ENCODE measurements at places on chromosomes 12 and 14.

GRCh38 chr12:103114296-103115055 is 157.0 kb downstream of the ASCL1 start:
- H3K27ac ChIP-seq, result no peak overlapping the region
- no peaks in the 10 kb centered on the region for H3K36me3 ChIP-seq
- no peak overlapping the region for H3K4me3 ChIP-seq
- no peak for DNase-seq

- no peak for DNase-seq
- H3K27me3 ChIP-seq, result no peaks in the 10 kb centered on the region
- no peaks in the 10 kb centered on the region for H3K36me3 ChIP-seq
- H3K27ac ChIP-seq, result no peak overlapping the region
- no peak overlapping the region for H3K4me3 ChIP-seq
Observed at GRCh38 chr14:95305145-95305544, 14.6 kb downstream of the CLMN start.

- H3K36me3 ChIP-seq, result no peaks in the 10 kb centered on the region
- DNase-seq, result no peak
- H3K27ac ChIP-seq, result no peak overlapping the region
- no peaks in the 10 kb centered on the region for H3K27me3 ChIP-seq
- H3K4me1 ChIP-seq, result 0 out of 2 replicates have a peak, but pooled peaks cover 3% of the 10 kb centered on the region
Observed at GRCh38 chr12:69872804-69873203, 47.8 kb downstream of the MYRFL start.

DNA sequence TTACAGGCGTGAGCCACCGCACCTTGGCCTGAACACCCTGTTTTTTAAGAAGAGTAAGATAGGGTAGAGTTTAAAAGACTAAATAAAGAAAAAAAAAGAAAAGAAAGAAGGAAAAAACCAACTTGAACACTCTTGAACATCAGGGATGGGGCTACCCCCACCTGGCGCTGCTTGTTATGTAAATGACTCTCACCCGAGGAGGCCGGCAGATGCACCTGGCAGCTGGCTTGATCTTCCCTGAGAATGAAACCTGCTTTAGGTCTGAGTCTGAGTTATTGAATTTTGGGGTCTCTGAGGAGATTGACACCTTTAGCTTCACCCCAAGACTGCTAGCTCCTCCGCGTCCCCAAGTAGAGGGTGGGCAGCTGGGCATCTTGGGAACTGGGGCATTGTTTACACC is 15.5 kb upstream of the MEG3 start:
- H3K36me3 ChIP-seq, result no peaks in the 10 kb centered on the region
- H3K4me1 ChIP-seq, result no peaks in the 10 kb centered on the region
- no peak overlapping the region for H3K27ac ChIP-seq
- no peak for DNase-seq

GRCh38 chr14:56799343-56799645 is 11.0 kb downstream of the OTX2 start:
- H3K27ac ChIP-seq, result no peak overlapping the region
- DNase-seq, result no peak
- H3K36me3 ChIP-seq, result peaks cover 32% of the 10 kb centered on the region
- H3K27me3 ChIP-seq, result peaks cover 2% of the 10 kb centered on the region

DNA sequence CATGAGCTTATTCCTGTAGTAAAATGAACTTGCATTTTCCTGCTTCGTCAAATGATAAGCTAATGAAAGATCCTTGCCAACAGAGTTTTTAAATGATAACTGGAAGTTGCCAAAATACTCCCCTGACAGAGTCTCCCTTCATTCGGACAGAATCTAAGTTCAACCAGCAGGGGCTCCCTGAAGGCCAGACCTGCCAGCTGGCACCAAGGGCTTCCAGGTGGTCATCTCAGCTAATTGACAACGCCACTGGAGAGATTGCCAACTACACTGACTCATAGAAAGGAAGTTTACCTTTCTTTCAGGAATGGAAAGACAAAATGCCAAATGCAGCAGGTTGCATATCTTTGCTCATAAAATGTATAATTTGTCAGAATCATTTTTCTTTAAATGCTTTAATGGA is 462.8 kb downstream of the GXYLT1 start:
- no peaks in the 10 kb centered on the region for H3K36me3 ChIP-seq
- H3K27me3 ChIP-seq, result no peaks in the 10 kb centered on the region
- no peak for DNase-seq

DNA sequence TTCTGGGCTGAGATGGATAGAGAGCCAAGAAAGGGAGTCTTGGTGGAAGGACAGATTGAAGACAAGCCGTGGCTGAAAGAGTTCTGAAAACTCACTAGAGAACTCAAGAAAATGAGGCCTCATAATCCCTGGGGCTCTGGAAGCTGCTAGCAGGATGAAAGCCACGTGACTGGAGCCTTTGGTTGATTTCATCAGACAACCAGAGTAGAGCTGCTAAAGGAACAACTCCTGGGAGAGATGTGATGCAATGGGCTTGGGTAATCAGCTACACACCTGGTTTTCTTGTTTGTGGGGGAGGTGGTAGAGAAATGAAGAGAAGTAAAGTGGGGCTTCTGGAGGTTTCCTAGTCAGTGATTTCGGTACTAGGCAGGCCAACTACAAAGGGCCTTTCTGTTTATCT is 13.4 kb downstream of the CSRNP2 start:
- no peak overlapping the region for H3K4me3 ChIP-seq
- peaks cover 16% of the 10 kb centered on the region for H3K36me3 ChIP-seq
- no peak overlapping the region for H3K27ac ChIP-seq
- H3K27me3 ChIP-seq, result no peaks in the 10 kb centered on the region

GRCh38 chr12:121255433-121255832 is 41.1 kb downstream of the CAMKK2 start:
- H3K27ac ChIP-seq, result no peak overlapping the region
- peaks cover 18% of the 10 kb centered on the region for H3K36me3 ChIP-seq
- H3K4me1 ChIP-seq, result no peaks in the 10 kb centered on the region
- DNase-seq, result no peak
- H3K27me3 ChIP-seq, result no peaks in the 10 kb centered on the region
- H3K4me3 ChIP-seq, result no peak overlapping the region

DNA sequence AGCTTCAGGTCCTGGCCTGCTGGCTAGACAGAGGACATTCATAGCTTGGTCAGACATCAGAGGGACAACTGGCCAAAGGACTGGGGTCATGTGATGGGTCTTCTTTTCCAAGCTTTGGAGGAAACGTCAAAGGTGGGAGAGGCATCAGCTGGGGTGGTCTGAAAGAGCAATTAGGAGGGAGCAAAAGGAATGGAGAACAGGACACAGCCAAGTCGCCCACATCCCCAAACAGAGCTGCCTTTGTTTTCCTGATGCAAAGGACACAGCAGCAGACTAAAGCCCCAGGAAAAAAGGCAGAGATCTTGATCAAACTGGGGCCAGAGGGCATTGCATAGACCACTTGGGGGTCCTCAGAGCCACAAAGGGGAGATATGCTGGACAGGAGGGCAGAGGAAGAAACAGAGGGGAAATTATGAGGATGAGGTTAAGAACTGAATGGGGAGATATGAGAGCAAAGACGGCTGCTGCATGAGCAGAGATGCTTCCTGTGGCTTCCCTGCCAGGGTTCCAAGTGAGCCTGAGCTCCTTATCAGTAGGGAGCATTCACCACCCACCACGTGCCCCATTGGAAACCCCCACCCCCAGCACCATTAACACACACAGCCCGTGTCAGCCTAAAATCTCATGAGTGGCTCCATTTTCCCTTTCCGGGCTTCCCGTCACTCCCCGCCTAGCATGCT is 62.4 kb downstream of the ANO2 start:
- H3K27ac ChIP-seq, result no peak overlapping the region
- no peaks in the 10 kb centered on the region for H3K27me3 ChIP-seq
- H3K4me3 ChIP-seq, result no peak overlapping the region
- H3K4me1 ChIP-seq, result peaks cover 2% of the 10 kb centered on the region

DNA sequence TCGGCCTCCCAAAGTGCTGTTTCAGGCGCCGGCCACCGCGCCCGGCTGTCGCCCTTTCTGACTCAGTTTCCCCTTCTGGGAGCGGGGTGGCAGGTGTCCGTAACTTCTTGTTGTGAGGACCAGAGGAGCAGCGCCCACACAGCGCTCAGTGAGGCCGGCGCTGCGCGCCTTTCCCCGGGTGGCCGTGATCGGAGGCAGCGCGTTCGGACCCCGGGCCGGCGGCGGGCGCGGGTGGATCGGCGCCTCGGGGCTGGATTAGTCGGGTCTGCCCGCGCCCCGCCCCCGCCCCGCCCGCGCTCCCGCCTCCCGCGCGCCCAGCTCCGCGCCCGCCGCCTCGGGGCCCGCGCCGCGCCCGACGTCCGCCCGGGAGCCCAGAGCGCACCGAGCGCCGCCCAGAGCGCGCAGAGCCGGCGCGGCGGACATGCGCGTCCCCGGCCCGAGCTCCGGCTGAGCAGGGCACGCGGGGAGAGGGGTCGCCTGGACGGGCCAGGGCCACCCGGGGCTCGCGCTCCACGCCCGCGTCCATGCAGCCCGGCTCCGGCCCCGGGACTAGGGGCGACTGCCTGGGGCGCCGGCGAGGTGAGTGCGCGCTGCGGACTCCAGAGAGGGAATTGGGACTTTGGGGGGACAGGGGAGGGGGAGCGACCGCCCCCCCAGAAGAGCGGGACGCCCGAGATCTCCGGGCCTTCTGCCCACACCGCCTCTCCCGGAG is 50.6 kb downstream of the LRCOL1 start:
- H3K4me1 ChIP-seq, result peaks cover 3% of the 10 kb centered on the region
- no peaks in the 10 kb centered on the region for H3K36me3 ChIP-seq
- peak overlapping the region; percentile 90 for H3K4me3 ChIP-seq
- H3K27me3 ChIP-seq, result peaks cover 40% of the 10 kb centered on the region
- DNase-seq, result peak; percentile 77
- H3K27ac ChIP-seq, result 0 out of 2 replicates have a peak overlapping the region, but pooled peaks have one; percentile 74

- peak overlapping the region; percentile 85 for H3K27ac ChIP-seq
- peaks cover 2% of the 10 kb centered on the region for H3K4me1 ChIP-seq
- peak overlapping the region; percentile 77 for H3K4me3 ChIP-seq
- no peak for DNase-seq
- H3K27me3 ChIP-seq, result no peaks in the 10 kb centered on the region
Observed at GRCh38 chr12:49019120-49019430, 499 bp upstream of the PRKAG1 start.

- no peak for DNase-seq
- no peaks in the 10 kb centered on the region for H3K36me3 ChIP-seq
- H3K4me3 ChIP-seq, result no peak overlapping the region
- H3K4me1 ChIP-seq, result no peaks in the 10 kb centered on the region
- no peak overlapping the region for H3K27ac ChIP-seq
Observed at GRCh38 chr12:62268956-62269355, 8.8 kb downstream of the USP15 start.

DNA sequence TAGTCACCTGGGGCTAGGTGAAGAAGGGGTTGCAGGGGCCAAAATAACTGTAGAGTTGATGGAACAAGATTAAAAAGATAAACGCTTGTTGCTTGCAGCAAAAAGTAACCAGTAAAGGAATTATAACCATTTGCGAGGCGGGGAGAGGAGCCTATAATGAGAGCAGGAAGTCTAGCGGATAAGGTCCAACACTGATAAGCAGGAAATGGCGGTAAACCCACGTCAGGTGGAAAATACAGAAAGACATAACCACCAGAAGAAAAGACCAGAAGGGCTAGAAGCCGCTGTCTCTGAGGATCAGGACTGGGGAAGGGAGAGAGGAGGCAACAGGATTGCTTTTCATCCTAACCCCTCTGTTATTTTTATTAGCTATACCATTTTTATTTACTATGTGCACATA is 303.3 kb downstream of the DPF3 start:
- no peaks in the 10 kb centered on the region for H3K36me3 ChIP-seq
- H3K4me1 ChIP-seq, result no peaks in the 10 kb centered on the region
- H3K27ac ChIP-seq, result no peak overlapping the region
- H3K27me3 ChIP-seq, result no peaks in the 10 kb centered on the region

- no peaks in the 10 kb centered on the region for H3K36me3 ChIP-seq
- H3K4me1 ChIP-seq, result no peaks in the 10 kb centered on the region
- no peak overlapping the region for H3K27ac ChIP-seq
- DNase-seq, result no peak
Observed at GRCh38 chr12:97200181-97200580, 262.4 kb upstream of the RMST start.

DNA sequence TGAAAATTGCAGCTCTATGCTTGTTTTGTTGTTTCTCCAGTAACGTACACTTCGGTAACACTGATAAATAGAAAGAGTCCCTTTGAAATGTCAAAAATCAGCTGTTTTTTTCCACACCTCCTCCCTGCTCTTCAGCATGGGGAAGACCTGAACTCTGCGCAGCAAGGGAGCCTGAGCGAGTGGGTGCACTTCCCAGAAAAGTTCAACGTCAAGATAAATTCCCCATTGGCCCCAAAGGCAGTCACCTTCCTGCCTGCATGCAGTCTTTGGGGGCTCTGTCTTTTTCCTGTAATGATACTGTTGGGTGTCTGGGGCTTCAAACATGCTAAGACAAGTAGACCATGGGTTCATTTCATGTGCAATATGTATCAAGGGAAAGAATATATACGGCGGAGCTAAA is 8.8 kb upstream of the FOXG1 start:
- no peak overlapping the region for H3K4me3 ChIP-seq
- peaks cover 84% of the 10 kb centered on the region for H3K27me3 ChIP-seq
- no peak for DNase-seq
- H3K36me3 ChIP-seq, result no peaks in the 10 kb centered on the region
- peaks cover 8% of the 10 kb centered on the region for H3K4me1 ChIP-seq

Measured in H1 (cell line).